Colonic mucosa (tissue), 4 donors: ENCODE measurements at places on chromosomes 11 and 22.

- DNase-seq, result no peak
Observed at GRCh38 chr22:40605761-40606160, 30.8 kb downstream of the MRTFA start.

DNA sequence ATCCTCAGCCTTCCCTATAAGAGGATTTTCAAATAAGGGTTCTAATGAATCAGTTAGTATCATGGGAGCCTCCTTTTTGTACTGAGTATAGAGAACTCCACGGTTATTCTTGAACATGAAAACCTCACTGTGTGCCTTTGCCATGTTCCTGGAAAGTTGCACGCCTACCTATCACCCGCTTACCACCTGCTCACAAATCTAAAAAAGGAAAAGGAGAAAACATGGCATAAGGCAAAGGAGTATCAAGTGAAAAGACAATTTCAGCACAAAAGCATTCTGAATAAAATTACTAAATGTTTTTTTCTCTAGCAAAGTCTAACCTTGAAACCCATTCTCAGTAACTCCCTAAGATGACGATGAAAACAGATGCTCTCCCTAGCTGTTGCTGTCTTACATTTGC is 511.8 kb upstream of the API5 start:
- DNase-seq, result no peak

DNA sequence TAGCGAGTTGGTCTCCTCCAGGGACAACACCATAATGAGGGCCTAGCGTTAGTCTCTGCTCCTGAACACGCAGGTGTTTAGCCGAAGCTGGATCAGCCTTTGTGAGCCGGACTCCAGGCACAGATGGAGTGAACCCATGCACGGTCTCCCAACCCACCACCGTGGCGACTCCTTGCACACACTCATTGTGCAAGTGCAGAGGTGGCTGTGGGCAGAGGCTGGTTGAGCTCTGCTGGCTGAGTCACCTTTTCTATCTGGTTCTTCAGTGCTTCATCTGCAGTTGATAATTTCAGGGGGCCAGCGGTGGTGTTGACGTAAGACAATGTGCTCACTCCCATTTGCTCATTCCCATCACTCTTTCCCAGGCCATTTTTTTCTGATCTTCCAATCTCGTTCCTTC is 72.1 kb upstream of the SLC22A12 start:
- no peak for DNase-seq

DNA sequence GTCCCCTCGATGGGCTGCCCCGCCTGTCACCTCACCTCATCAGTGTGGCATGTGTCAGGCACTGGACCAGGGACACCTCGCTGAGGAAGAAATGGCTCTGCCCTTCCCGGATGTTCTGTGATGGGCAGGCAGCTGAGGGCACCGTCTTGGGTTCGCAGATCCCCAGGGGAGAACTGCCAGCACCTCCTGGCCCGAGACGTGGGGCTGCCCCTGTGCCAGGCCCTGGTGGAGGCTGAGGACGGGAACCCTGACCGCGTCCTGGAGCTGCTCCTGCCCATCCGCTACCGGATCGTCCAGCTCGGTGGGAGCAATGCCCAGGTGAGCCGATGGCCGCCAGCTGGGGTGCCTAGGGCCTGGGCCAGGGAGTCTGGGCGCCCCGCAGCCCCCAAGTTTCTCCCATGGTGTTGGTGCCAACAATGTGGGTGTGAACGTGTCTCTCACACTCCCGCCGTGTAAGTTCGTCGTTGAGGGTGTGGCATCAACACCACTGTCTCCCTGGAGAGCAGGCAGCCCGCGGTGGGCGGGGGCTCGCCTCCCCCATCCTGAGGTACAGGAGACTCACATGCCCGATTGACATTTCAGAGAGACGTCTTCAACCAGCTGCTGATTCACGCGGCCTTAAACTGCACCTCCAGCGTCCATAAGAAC is 7.3 kb upstream of the GTSE1 start:
- DNase-seq, result no peak

DNA sequence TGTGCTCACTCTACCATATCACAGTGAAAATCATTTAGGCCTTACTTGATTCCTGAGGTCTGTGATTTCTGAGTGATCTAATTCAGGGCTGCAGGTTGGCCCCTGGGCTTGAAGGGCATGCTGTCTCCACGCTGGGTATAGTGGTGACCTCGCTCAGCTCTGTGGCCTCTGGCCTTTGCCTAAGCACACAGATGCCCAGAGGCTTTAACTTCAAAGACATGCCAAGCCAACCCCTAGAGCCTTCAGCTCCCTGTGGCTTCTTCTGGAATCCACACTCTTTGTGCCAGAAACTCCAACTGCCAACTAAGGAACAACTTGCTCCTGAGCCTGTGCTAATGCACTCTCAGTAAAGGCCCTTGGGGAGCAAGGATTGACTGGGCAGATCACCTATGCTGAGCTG is 232.6 kb upstream of the MPPED2 start:
- DNase-seq, result no peak

- no peak for DNase-seq
Observed at GRCh38 chr11:45500451-45500850, 165.0 kb downstream of the CHST1 start.

DNA sequence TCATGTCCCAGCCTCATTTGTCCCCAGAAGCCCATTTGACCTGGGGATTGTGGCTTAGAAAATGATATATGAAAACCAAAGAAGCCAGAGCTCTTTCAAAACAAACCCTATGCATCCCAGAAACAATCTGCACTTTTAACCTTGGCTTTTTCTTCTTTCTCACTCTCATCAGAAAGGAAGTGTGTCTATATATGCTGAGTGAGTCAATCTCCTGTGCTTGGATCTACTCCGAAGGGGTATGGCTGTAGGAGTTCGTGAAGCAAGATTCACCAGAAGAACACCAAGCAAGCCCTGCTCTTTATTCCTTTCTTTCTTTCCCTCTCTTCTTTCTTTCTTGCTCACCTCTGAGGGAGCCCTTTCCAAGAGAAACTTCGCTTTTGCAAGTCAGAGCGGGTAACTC is 636 bp downstream of the PAMR1 start:
- no peak for DNase-seq

DNA sequence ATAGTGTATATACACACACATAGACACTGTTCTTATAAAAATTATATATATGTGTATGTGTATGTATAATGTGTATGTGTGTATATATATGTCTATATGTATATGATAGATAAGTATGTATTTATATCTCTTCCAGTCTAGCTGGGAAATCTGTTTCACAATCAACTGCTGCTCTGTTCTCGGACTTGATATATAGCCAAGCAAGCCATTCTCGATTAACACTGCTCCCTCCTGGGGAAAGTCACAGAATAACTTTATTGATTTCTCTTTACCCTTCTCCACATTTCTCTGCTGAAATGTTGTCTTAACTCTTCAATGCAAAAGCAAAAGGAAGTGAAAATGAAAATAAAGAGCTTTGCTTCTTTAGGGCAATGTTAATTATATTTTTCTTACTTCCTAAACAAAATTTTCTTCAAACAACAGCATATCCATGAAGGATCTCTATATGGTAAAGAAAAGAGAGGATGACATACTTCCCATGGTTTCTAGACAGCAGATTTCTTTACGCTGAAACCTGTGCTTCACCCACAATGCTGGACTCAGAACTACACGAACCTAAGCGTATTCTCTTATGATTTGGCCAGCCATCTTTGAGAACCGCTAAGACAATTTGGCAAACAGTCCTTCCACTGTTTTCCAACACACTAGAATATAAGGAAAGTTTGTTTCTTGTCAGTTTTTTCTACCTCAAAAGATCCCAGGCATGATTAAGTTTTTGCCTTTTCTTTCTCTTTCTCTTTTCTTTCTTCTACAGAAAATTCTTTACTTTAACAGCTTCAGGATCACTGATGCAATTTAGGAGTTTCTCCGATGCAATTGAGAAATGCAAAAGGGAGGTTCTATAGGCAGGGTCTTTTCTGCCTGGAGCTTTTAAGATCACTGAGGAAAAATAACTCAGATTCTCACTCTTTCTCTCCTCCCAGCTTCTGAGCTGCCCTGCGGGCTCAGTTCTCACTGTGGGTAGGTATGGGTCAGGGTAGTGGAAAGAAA is 1.9 kb downstream of the BLID start:
- no peak for DNase-seq

DNA sequence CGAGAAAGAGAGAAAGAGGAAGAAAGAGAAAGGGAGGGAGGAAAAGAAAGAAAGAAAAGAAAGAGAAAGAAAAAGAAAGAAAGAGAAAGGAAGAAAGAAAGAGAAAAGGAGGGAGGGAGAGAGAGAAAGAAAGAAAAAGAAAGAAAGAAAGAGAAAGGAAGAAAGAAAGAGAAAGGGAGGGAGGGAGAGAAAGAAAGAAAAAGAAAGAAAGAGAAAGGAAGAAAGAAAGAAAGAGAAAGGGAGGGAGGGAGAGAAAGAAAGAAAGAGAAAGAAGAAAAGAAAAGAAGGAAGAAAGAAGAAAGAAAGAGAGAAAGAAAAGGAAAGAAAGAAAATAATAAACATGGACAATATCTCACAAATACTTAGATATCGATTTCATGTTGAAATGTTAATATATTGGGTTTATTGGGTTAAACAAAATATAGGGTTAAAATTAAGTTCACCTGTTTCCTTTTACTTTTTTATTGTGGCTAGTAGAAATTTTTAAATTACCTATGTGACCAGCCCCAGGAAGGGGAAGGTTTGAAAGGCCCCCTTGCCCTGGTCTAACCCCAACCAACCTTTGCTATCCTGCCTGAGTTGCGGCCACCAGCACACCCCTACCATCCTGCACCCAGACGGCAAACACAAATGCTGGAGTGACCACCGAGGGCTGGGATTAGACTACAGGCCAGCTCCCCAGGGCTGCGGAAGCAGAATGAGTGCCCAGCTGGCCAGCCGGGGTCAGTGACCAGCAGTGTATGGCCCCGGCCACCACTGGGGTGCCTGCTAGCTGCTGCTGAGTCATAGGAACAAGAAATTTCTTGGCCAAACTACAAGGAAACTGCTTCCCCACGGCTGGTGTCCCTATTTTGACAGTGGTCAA is 81.0 kb upstream of the FGF3 start:
- DNase-seq, result no peak

DNA sequence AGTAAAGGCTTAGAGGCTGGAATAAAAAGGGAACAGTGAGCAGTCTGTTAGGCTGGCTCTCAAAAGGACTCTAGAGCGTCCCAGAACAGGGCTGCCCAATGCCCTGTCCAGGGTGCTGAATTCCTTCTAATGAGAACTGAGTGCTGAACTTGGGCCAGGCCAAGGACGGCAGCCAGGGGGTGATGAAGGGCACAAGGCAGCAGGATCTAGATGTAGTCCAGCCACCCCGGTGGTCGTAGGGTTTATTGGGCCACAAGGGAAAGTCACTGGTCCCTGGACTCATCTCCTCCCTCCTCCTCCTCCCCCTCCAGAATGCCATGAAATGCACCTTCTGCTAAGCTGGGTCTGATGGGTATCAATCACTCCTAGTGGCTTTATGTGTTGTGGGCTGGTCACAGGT is 19.2 kb downstream of the NPTXR start:
- DNase-seq, result peak; percentile 41

DNA sequence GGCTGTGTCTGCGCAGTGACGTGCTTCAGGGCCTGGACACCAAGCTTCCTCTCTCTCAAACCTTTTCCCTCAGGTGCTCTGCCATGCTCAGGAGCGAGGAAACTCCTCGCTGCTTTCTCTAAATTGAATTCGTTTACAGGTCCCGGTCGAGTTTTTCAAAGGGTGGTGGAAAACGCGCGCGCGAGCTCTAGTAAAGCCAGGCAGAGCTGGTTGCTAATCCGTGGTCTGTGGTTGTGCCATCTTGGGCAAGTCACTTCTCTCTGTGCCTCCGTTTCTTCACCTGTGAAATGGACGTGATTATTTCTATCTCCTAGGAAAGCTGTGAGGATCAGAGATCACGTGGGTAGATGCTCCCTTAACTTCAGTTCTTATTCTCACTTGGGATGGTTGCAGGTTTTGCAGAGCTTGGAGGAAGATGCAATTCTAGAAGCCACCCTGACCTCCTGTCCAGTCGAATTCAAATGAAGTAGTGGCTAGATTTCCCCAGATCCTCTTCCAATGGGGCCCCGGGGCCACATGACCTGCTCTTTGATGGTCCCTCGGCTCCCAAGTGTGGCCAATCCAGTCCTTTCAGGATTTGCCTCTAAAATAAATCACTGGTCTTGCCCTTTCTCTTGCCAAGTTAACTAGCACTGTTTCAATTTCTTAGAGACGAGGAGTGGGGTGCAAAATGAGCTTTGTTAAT is 10.5 kb upstream of the ALX4 start:
- DNase-seq, result no peak

- DNase-seq, result no peak
Observed at GRCh38 chr11:83493917-83494316, 207.8 kb upstream of the CCDC90B start.

DNA sequence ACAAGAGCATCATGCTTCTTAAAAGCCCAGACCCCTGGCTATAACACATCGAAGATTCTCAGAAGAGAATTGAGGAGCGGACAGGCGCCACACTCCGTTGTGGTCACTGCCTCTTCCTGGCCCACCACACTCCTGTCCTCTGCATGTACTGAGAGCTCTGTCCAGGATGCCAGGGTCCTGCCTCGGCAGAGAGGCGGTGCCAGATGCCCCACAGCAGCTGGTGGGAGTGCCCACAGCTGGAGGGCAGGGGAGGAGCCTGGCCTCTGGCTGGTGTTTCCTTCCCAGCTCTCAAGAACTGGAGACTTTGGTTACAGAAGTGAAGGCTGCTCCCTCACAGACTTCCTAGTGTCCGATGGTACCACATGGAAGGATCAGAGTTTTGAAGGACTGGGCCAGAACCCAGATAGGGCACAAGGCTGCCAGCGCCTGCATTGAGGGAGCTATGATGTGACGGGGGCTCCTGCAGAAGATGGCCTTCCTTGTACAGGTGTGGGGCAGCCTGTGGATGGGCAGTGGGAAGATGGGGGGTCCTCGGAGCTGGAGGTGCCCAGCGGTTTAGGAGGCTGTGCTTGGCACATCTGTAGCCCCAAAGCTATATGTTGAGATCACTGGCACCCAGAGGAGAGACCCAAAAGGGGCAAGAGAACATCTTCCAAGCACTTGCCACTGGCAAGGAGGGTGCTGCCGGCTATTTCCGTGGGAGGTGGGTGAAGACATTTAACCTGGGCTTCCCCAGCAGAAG is 19.4 kb downstream of the RSPH14 start:
- DNase-seq, result no peak

GRCh38 chr22:43532301-43533155 is 120.7 kb downstream of the MPPED1 start:
- DNase-seq, result no peak

- no peak for DNase-seq
Observed at GRCh38 chr22:42754658-42755057, 34.0 kb upstream of the A4GALT start.

DNA sequence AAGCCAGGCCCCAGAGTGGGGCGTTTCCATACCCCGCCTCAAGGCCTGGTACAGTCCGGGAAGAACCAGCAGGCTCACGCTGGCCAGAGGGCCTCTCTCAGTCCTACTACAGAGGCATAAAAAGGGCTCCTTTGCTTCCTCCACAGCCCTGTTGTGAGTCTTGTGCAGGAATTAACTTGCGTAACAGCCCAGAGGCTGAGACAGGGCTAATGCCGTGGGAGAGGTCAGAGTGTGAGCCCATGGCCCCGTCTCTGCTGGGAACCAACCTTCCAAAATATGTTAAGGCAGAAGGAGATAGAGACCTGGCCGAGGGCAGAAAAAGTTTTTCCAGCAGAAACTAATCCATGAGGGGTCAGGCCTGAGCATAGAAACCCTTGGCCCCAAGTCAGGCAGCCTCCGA is 19.9 kb upstream of the TMEM184B start:
- DNase-seq, result no peak

GRCh38 chr11:94938095-94939055 is 35.0 kb downstream of the CWC15 start:
- no peak for DNase-seq

GRCh38 chr22:28027453-28028448 is 108.7 kb upstream of the PITPNB start:
- DNase-seq, result peak; percentile 18
